ENCODE measurements at places on chromosomes 7 and 10. TPM values are rescaled to one million over a fixed set of nuclear protein-coding genes. Genes with fewer than 3 reads are reported as not detected.

The SYT15B gene
- polyA plus RNA-seq = 0.67 TPM

The PNLIPRP1 gene
- polyA plus RNA-seq = not detected

The NPSR1 gene
- polyA plus RNA-seq = not detected

The CNPY1 gene
- polyA plus RNA-seq = not detected

The NPY4R2 gene
- not detected for polyA plus RNA-seq

The TRPV6 gene
- polyA plus RNA-seq = not detected

The CYP17A1 gene
- polyA plus RNA-seq = 0.15 TPM

The CYP3A4 gene
- not detected for polyA plus RNA-seq

The AGR2 gene
- polyA plus RNA-seq = not detected

The SPDYE5 gene
- not detected for polyA plus RNA-seq

The ITGA8 gene
- polyA plus RNA-seq = 1.6 TPM

The PRF1 gene
- 1.5 TPM for polyA plus RNA-seq

The UBTD1 gene
- polyA plus RNA-seq = 36.5 TPM

The SCIN gene
- polyA plus RNA-seq = 0.01 TPM

The PPIF gene
- 144 TPM for polyA plus RNA-seq

The RADIL gene
- polyA plus RNA-seq = 5.0 TPM

The UROS gene
- polyA plus RNA-seq = 42.5 TPM

The LRRC4 gene
- 1.4 TPM for polyA plus RNA-seq

The INMT gene
- 56.3 TPM for polyA plus RNA-seq

The ZNF32 gene
- 73.8 TPM for polyA plus RNA-seq

The CPA4 gene
- 0.04 TPM for polyA plus RNA-seq

The KLF14 gene
- polyA plus RNA-seq = not detected

The RASA4B gene
- 3.2 TPM for polyA plus RNA-seq

The A1CF gene
- not detected for polyA plus RNA-seq

The LIPK gene
- polyA plus RNA-seq = not detected

The PNLIPRP2 gene
- polyA plus RNA-seq = 0.20 TPM

The PDZD7 gene
- polyA plus RNA-seq = 0.66 TPM

The DNAJC9 gene
- 9.9 TPM for polyA plus RNA-seq

The GIMAP6 gene
- 20.2 TPM for polyA plus RNA-seq

The SPAM1 gene
- not detected for polyA plus RNA-seq

The SAP25 gene
- 2.3 TPM for polyA plus RNA-seq

The ADRA2A gene
- 0.29 TPM for polyA plus RNA-seq

The CALML5 gene
- polyA plus RNA-seq = not detected

The ITGB8 gene
- polyA plus RNA-seq = 0.59 TPM

The RNF32 gene
- 0.22 TPM for polyA plus RNA-seq

The CAV1 gene
- 93.0 TPM for polyA plus RNA-seq

The PTPRZ1 gene
- polyA plus RNA-seq = 0.29 TPM

The SLC16A9 gene
- polyA plus RNA-seq = 0.12 TPM

The PRSS37 gene
- polyA plus RNA-seq = not detected

The MYL10 gene
- not detected for polyA plus RNA-seq

The OPN1SW gene
- polyA plus RNA-seq = not detected

The SPDYE8 gene
- not detected for polyA plus RNA-seq

The CREB5 gene
- 16.7 TPM for polyA plus RNA-seq

The ELMO1 gene
- 8.5 TPM for polyA plus RNA-seq

The TACR2 gene
- 0.13 TPM for polyA plus RNA-seq

The TUBAL3 gene
- polyA plus RNA-seq = 0.51 TPM
